ENCODE measurements at places on chromosomes 6 and 20.

DNA sequence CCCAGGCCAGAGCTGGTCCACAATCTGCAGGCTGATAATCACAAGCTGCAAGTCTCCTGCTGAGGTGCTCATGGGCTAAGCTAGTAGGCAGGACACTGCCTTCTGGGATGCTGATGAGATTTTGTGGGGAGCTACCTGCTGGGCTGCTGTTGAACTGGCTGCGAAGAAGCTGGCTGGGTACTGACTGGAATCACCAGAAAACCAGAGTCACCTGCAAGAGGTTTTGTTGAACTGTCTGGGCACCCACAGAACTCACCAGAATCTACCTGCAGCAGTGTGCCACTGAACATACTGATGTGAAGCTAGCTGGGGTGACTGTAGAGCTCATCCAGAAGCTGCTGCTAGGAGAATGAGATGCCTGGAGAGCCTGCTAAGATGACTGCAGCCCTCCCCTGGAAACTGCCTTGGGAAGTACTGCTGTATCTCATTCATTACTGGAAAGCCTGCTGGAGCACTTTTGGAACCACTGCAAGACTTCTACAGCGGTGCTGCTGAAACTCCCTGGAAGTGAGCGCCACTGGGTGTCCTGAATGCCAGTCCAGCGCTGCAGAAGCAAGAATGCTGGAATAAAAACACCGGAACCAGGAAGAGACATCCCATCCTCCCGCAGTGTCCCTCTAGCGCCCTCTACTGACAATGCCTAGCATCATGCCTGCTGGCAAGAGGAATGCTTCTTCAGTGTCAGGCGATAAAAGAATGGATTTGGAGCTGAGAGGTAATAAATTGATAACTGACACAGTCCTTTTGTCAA is 64.9 kb upstream of the ARHGAP18 start:
- peak; percentile 34 for DNase-seq

GRCh38 chr6:43575105-43575771 is 600 bp downstream of the XPO5 start:
- DNase-seq = no peak

DNA sequence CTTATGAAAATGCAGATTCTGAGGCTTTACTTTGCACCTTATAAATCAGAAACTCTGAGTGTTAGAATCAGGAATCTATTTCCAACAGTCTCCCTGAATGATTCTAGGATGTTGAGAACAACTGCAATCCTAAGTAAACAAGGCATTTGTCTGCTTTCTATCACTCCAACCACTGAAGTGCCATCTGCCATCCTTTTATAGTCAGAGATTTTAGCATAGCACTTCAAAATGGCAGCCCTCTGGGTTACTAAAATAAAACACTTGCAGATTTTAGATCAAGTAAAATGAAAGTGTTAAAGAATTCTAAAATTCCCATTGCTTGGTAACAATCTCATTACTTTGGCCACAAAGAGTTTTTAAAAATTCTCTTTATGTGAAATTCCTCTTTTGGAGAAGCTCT is 258.9 kb downstream of the CD109 start:
- DNase-seq = no peak

DNA sequence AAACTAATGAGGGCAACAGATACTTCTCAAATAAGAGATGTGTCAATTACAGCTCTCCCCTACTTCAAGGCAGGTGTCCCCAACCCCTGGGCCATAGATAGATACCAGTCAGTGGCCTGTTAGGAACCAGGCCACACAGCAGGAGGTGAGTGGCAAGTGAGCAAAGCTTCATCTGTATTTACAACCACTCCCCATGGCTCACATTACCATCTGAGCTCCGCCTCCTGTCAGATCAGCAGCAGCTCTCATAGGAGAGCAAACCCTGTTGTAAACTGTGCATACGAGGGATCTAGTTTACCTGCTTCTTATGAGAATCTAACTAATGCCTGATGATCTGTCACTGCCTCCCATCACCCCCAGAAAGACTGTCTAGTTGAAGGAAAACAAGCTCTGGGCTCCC is 422.1 kb downstream of the GJA1 start:
- DNase-seq = no peak

- DNase-seq = no peak
Measured at GRCh38 chr6:44005507-44005903, 121.7 kb downstream of the MRPL14 start.

DNA sequence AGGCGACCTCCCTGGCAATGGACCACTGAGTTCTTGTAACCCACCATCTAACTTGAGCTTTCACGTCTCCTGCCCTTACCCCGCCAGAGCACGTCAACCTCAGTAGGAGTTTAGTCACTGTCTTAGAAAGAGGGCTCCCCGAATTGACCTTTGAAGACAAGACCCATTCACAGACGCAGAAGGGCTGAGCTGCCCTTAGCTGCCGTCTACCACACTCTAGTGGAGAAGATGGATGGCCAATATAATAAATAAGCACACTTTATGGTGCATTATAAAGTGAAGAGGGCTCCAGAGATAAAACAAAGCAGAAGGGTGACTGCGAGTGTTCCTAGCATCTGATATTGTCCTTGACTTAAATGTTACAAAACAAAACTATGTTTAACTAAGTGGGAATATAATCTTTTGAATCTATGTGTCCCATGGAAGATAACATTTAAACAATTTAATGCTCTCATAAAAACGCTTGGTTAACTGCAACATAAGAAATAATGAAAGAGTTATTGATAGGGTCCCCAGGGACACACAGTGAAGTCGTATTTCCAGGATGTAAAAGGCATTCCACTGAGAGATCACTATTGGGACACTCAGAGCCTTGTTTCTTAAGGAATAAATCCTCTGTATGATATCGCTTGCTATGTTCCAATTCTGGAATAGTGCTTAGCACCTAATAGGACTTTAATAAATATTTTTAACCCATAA is 261.1 kb downstream of the THBS2 start:
- DNase-seq = no peak

DNA sequence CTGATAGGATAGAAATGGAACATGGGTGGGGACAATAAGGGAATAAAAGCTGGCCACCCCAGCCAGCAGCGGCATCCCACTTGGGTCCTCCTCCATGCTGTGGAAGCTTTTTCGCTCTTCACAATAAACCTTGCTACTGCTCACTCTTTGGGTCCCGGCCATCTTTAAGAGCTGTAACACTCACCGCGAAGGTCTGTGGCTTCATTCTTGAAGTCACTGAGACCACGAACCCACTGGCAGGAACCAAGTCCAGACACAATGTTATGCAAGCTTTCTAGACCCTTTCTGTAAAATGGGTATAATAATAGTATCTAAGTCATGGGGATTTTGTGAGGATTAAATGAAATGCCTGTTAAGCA is 48.9 kb upstream of the EZR start:
- no peak for DNase-seq

DNA sequence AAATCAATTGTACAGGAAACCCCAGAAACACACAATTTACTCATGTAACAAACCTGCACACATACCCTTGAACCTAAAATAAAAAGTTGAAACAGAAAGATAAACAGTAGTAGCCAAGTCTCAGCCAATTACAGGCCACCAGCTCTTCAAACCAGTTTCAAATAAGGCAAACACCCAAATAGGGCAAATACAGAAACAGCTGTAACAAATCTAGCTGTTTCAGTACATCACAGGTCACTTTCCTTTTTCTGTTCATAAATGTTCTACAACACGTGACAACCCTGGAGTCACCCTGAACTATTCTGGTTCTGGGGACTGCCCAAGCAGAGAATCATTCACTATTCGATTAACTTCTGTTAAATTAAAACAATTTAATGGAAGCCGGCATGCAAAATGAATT is 329.0 kb downstream of the GJA1 start:
- no peak for DNase-seq

DNA sequence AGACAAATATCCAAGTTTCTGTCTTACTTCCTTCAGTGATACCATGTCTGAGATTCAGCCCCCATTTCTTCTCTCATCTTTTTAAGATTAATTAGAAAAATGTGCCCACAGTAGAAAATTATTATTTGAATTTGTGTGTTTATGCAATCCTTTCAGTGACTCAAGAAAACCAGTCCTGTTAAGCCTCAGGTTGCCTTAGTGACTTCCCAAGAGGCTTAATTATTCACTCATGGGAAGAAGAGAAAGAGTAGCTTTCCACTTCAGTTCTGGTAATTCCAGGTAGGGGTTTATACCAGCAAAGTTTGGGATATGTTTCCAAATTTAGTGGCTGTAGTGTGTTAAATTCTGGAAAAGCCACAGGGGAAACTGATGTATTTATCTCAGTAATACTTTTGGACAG is 149.1 kb downstream of the RIMS1 start:
- no peak for DNase-seq

GRCh38 chr20:21395666-21396598 is 1.4 kb downstream of the NKX2-4 start:
- DNase-seq = no peak

DNA sequence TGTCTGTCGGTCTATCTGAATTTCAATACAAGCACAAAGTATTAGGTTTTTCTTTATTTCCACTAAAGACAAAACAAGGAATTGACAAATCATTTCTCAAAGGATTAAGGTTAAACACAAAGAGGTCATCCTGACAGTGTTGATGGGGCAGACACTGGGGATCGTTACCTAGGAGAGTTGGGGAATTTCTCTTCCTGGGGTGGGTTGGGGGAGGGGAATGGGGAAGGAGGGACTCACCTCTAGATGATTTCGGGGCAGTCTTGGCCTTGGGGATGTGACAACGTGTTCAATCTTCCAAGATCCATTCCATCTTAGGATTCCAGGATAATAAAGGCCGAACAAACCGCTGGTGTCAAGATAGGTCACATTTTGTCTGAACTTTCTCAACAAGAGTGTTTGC is 35.4 kb upstream of the FOXA2 start:
- DNase-seq = no peak

DNA sequence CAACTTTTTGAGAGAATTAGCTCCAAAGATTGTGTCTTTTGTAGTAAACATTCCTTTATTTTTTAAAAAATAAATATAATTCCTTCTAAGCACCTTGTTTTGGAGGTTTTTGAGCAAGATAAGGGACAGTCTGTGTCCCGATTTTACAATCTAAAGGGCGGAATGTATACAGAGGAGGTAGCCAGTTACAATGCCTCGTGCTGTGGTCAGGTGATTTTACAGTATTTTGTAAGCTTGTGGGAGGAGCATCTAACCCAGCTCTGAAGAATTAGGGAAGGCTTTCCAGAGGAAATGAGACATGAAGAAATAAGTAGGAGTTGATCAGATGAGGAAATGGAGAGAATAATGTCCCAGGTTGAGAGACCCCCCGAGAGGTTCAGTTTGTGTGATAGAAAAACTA is 1.3 kb downstream of the HINT3 start:
- no peak for DNase-seq

DNA sequence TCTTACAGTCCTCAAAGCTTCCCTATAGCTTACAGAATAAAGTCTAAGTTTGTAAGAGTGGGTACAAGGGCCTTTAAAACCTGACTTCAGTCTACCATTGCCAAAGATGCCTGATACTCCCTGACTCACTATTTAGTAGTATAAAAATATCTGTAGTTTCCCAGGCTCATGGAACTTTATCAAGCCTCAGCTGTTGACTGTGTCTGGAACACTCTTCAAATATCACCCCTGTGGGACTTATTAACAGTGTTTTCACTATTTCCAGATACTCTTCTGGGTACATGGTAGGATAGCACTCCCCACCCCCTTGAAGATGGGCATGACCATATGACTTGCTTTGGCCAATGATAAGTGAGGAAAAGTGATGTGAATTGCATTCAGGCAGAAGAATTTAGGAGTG is 105.3 kb upstream of the TENT5A start:
- no peak for DNase-seq

- DNase-seq = no peak
Measured at GRCh38 chr6:138258991-138259390, 40.7 kb upstream of the PBOV1 start.

DNA sequence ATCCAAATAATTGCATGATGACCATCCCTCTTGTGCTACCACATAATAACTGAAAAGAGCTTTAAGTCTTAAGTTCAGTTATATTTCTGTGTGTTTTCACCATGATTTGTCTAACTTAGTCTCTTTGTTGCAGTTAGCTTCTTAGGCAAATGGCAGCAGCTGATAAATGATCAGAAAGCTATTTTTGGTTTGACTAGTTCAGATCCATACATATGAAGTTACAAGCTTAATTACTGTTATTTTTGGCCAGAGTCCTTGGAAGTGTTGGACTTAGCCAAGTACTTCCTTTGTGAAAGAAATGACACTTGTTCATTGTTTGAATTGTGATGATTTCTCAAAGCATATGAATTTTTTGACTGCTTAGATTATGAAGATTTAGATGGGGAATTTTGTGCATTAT is 54.2 kb downstream of the HIVEP1 start:
- DNase-seq = peak; percentile 48

DNA sequence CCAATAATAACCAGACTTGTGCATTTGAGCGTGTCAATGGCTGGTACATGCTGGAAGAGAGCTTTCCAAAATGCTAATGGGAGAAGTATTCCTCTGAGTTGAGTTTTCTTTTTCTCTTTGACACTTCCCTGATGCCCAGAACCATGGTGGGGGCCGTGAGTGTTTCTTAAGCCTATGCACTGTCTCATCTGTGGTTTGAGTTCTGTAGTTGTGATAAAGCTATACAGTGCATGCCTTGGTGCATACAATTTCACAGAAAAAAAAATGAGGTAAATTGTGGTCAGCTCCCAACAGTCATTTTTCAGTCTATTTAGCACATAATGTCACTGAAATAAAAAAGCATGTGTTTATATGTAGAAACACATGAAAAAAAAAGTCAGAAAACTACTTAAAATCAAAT is 204.8 kb downstream of the HDGFL1 start:
- no peak for DNase-seq

DNA sequence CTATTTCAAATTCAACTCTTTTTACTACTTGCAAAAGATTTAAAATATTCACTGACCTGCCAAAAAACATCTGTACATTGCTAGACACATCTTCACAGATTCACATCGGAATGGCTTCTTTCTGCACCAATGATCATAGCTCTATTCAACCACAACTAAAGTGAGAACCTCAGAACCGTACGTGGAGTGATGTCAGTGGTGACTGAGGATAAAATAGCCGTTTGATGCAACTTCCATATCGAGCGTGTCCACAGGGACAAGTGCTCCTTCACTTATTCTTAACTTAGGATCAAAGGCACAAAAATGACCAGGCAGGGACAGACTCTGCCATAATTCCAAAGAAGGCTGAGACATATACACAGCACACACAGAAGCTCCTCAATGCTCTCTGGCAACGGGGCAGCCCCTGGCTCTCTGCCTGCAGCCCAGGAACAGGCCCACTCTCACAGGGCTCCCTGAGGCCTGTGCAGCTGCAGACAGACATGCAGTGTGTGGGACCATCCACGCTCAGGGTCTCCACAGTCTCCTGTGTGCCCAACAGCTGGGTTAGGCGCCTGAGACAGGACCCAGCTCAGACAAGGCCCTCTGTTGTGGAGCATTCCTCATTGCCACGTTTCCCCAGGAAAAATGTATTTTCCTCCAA is 22.8 kb downstream of the FYN start:
- no peak for DNase-seq
